CD4-positive, alpha-beta memory T cell (primary cell): ENCODE measurements at places on chromosomes 16 and 17. TPM values are rescaled to one million over a fixed set of nuclear protein-coding genes. Genes with fewer than 3 reads are reported as not detected.

Gene TNP2
- not detected for total RNA-seq

Gene SEPTIN12
- not detected for total RNA-seq

GRCh38 chr17:37774504-37774903 is 29.6 kb upstream of the HNF1B start:
- H3K4me1 ChIP-seq: peaks cover 8% of the 10 kb centered on the region
- DNase-seq: no peak
- no peaks in the 10 kb centered on the region for H3K36me3 ChIP-seq
- H3K4me3 ChIP-seq: no peak overlapping the region
- no peaks in the 10 kb centered on the region for H3K27me3 ChIP-seq

GRCh38 chr17:17846645-17847044 is 9.9 kb upstream of the SREBF1 start:
- no peaks in the 10 kb centered on the region for H3K27me3 ChIP-seq
- H3K36me3 ChIP-seq: no peaks in the 10 kb centered on the region
- peaks cover 44% of the 10 kb centered on the region for H3K4me1 ChIP-seq
- no peak overlapping the region for H3K27ac ChIP-seq
- no peak for DNase-seq
- no peak overlapping the region for H3K4me3 ChIP-seq

Gene CNTNAP4
- total RNA-seq: not detected

DNA sequence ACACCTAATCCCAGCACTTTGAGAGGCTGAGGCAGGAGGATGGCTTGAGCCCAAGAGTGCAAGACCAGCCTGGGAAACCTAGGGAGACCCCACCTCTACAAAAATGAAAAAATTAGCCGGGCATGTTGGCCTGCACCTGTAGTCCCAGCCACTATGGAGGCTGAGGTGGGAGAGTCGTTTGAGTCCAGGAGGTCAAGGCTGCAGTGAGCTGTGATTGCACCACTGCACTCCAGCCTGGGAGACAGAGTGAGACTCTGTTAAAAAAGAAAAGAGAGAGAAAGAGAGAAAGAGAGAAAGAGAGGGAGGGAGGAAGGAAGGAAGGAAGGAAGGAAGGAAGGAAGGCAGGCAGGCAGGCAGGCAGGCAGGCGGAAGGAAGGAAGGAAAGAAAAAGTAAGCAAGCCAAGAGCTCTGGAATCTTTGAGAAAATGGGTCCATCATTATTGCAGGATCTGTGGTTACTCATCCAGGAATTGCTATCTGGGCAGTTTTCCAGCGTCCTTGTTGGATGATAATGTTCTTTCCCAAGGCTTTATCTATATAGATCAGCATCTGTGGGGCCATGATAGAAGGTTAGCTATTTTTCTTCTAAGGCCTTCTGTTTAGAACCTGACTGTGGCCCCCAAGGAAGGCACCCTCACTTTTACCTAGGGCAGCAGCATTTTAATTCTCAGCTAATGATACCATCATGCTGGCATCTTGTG is 533.2 kb upstream of the CDH5 start:
- no peaks in the 10 kb centered on the region for H3K27me3 ChIP-seq
- H3K36me3 ChIP-seq: no peaks in the 10 kb centered on the region
- DNase-seq: no peak
- no peak overlapping the region for H3K27ac ChIP-seq
